Activated T-cell treated with anti-CD3 and anti-CD28 coated beads, Interleukin-2, amount 50 U/mL, for 24 hours (primary cell): ENCODE measurements at places on chromosomes 5 and 9.

- H3K27ac ChIP-seq: no peak overlapping the region
- H3K4me3 ChIP-seq: no peak overlapping the region
- H3K4me1 ChIP-seq: no peaks in the 10 kb centered on the region
- no peak for DNase-seq
- H3K36me3 ChIP-seq: no peaks in the 10 kb centered on the region
Measured at GRCh38 chr5:67992923-67993322, 222.6 kb upstream of the PIK3R1 start.

GRCh38 chr5:142686968-142687367 lies 1.1 kb upstream of the FGF1 start:
- no peaks in the 10 kb centered on the region for H3K36me3 ChIP-seq
- no peak overlapping the region for H3K27ac ChIP-seq
- H3K4me3 ChIP-seq: no peak overlapping the region
- H3K27me3 ChIP-seq: peaks cover 2% of the 10 kb centered on the region
- no peak for DNase-seq

DNA sequence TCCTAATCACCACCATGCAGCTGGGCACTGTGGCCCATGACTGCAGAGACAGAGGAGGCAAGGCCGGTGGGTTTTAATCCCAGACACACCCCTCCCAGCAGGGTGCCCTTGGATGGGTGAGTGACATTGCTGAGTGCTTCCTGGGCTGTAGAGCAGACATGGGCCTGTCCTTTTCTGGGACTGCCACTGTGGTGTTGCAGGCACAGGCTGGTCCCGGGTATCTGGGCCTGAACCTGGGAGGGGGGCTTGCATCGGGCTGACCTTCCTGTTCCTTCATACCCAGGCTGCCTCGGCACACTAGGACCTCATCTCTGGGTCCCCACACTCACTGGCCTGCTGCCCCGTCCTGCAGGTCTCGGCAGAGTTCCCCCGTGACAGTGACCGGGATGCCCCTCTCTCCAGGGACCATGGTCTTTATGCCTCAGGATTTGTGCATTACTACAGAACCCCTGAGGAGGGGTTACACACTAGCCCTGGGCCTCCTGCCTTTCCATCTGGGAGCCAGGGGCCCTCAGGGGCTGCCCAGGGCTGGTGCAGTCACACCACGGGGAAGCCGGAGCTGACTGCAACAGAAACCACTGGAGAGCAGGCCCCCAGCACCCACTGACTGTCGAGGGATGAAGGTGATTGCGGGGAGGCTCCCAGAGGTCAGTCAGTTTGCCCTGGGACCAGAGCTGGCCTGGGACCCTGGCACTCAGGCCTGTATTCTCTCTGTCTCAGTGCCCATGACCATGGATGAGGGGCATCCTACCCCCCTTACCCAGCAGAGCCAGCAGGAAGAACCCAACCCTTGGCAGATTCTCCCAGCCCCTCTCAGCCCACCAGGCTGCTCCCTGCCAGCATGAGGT lies 8.9 kb upstream of the SLC25A48 start:
- H3K27ac ChIP-seq: no peak overlapping the region
- DNase-seq: no peak
- H3K27me3 ChIP-seq: peaks cover 12% of the 10 kb centered on the region
- H3K4me3 ChIP-seq: no peak overlapping the region
- H3K4me1 ChIP-seq: no peaks in the 10 kb centered on the region
- no peaks in the 10 kb centered on the region for H3K36me3 ChIP-seq

GRCh38 chr9:70805949-70806348 lies 315.5 kb downstream of the TRPM3 start:
- H3K36me3 ChIP-seq: no peaks in the 10 kb centered on the region

GRCh38 chr9:20815923-20816703 lies 132.1 kb downstream of the FOCAD start:
- no peaks in the 10 kb centered on the region for H3K27me3 ChIP-seq
- DNase-seq: no peak
- peaks cover 9% of the 10 kb centered on the region for H3K36me3 ChIP-seq
- peaks cover 3% of the 10 kb centered on the region for H3K4me1 ChIP-seq
- H3K27ac ChIP-seq: no peak overlapping the region

GRCh38 chr5:171534043-171534895 lies 114.8 kb downstream of the FGF18 start:
- no peak overlapping the region for H3K4me3 ChIP-seq
- no peak overlapping the region for H3K27ac ChIP-seq
- peaks cover 36% of the 10 kb centered on the region for H3K27me3 ChIP-seq
